ENCODE measurements at places on chromosomes 1 and 21. TPM values are rescaled to one million over a fixed set of nuclear protein-coding genes. Genes with fewer than 3 reads are reported as not detected.

RNF223 gene
- total RNA-seq: not detected

SDC3 gene
- 0.29 TPM for total RNA-seq

DNA sequence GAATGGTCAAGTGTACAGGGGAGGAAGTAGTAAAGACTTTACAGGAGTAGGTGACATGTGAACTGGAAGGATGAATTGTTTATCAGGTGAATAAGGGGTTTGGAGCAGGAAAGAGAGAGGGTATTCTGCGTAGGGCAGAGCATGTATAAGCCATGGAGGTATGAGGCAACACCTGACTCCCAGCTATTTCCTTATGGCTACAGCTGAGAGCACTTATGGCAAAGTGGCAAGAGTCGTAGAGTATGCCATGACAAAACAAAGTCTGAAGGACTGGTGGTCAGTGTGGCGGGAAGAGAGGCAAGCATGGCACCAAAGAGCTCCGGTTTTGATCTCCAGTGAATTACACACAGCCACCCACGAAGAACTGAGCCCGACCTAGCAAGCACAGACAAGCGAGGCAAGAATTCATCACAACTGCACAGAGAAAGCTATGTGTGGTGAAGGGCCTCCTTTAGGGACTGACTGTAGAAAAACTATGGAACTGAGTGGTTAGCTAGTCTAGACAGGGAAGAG is 9.0 kb upstream of the ELOVL1 start:
- H3K27ac ChIP-seq: no peak overlapping the region
- no peak for DNase-seq
- no peaks in the 10 kb centered on the region for H3K4me1 ChIP-seq
- no peaks in the 10 kb centered on the region for H3K36me3 ChIP-seq
- no peaks in the 10 kb centered on the region for H3K27me3 ChIP-seq

- no peak overlapping the region for H3K27ac ChIP-seq
- no peaks in the 10 kb centered on the region for H3K4me1 ChIP-seq
- no peak overlapping the region for H3K4me3 ChIP-seq
- H3K36me3 ChIP-seq: no peaks in the 10 kb centered on the region
Measured at GRCh38 chr21:17402937-17403336, 109.9 kb upstream of the CXADR start.

- H3K4me3 ChIP-seq: no peak overlapping the region
- no peaks in the 10 kb centered on the region for H3K4me1 ChIP-seq
- no peak for DNase-seq
- H3K27me3 ChIP-seq: no peaks in the 10 kb centered on the region
- no peak overlapping the region for H3K27ac ChIP-seq
- no peaks in the 10 kb centered on the region for H3K36me3 ChIP-seq
Measured at GRCh38 chr1:109309347-109309746, 2.5 kb upstream of the MYBPHL start.

DNA sequence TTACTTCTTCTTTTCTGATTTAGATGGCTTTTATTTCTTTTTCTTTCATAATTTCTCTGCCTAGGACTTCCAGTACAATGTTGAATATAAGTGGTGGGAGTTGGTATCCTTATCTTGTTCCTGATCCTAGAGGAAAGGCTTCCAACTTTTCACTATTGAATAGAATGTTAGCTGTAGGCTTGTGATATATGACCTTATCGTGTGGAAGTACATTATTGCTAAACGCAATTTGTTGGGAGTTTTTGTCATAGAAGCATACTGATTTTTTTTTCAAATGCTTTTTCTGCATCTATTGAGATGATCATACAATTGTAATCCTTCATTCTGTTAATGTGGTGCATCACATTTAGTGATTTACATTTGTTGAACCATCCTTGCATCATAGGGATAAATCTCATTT is 79.5 kb downstream of the FASLG start:
- no peaks in the 10 kb centered on the region for H3K27me3 ChIP-seq
- H3K4me3 ChIP-seq: no peak overlapping the region
- DNase-seq: no peak
- no peaks in the 10 kb centered on the region for H3K36me3 ChIP-seq
